ENCODE measurements at places on chromosomes 5 and 9.
A peak's percentile ranks its signal among the peaks of the same experiment; 100 is the strongest.

GRCh38 chr5:168290902-168291341, 523 bp upstream of the WWC1 start:
- H3K4me3 ChIP-seq, result peak overlapping the region; percentile 48
- no peak overlapping the region for H3K27ac ChIP-seq
- H3K27me3 ChIP-seq, result no peaks in the 10 kb centered on the region
- H3K36me3 ChIP-seq, result no peaks in the 10 kb centered on the region
- DNase-seq, result no peak

DNA sequence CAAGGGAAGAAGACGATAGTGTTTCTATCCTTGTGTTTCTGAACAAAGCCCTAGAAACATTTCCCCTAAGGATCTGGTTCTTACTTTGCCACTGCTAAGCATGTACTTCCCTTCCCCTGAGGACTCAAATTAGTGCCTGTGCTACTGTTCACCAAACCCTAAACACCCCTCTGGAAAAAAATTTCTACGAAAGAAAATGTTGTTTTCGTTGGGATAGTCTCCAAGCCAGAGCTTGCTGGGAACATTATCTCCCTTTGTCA, 294.6 kb downstream of the BNC2 start:
- no peak for DNase-seq
- no peak overlapping the region for H3K27ac ChIP-seq
- no peaks in the 10 kb centered on the region for H3K27me3 ChIP-seq
- H3K4me1 ChIP-seq, result no peaks in the 10 kb centered on the region

DNA sequence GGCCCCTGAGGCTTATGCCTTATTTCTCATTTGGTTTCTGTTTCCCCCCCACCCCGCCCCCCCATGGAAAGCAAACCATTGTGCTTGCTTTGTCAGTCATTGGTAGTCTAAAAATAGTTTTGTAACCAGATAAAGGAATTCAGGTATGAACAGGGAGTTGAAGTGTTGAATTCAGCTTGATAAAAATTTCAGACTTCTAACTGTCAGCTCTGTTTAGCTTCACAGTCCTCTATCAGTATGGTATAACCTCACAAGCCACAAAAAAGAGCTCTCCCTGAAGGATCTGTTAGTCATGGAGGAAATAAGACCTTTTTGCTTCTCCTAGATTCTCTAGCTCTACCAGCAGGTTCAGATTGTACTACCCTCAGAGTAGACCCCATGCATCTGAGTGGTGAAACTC, 378.1 kb downstream of the TMEM38B start:
- no peak overlapping the region for H3K4me3 ChIP-seq
- no peaks in the 10 kb centered on the region for H3K27me3 ChIP-seq
- no peaks in the 10 kb centered on the region for H3K36me3 ChIP-seq
- no peak for DNase-seq

DNA sequence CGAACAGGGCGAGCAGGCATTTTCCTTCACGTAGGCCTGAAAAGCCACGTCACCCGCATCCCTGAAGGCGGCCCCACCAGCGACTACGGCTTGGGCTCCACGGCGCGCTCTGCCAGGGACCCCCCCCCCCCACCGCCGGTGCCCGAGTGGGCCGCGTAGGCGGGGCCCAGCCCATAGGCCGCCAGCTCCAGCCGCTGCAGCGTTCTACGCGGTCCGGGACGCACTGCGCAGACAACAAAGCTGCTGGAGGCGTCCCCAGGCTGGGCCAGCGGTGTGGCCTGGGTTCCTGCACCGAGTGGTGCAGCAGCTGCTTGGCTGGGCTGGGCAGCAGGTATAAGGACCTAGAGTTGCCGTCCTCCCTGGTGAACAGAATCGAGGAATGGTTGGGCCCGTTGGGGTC, 18.3 kb upstream of the BTNL3 start:
- no peak overlapping the region for H3K27ac ChIP-seq
- DNase-seq, result no peak
- H3K27me3 ChIP-seq, result no peaks in the 10 kb centered on the region
- no peaks in the 10 kb centered on the region for H3K4me1 ChIP-seq
- H3K36me3 ChIP-seq, result no peaks in the 10 kb centered on the region

GRCh38 chr5:160991205-160991604, 139.2 kb upstream of the ATP10B start:
- no peak overlapping the region for H3K27ac ChIP-seq
- no peak for DNase-seq

GRCh38 chr5:172733974-172734346, 37.0 kb downstream of the DUSP1 start:
- no peaks in the 10 kb centered on the region for H3K36me3 ChIP-seq
- no peak for DNase-seq
- H3K27ac ChIP-seq, result no peak overlapping the region
- no peaks in the 10 kb centered on the region for H3K4me1 ChIP-seq
- no peaks in the 10 kb centered on the region for H3K27me3 ChIP-seq
- no peak overlapping the region for H3K4me3 ChIP-seq

GRCh38 chr5:548256-548655, 24.0 kb upstream of the SLC9A3 start:
- H3K36me3 ChIP-seq, result no peaks in the 10 kb centered on the region
- H3K27me3 ChIP-seq, result peaks cover 11% of the 10 kb centered on the region
- H3K4me1 ChIP-seq, result no peaks in the 10 kb centered on the region
- no peak overlapping the region for H3K27ac ChIP-seq
- H3K4me3 ChIP-seq, result no peak overlapping the region
- no peak for DNase-seq

DNA sequence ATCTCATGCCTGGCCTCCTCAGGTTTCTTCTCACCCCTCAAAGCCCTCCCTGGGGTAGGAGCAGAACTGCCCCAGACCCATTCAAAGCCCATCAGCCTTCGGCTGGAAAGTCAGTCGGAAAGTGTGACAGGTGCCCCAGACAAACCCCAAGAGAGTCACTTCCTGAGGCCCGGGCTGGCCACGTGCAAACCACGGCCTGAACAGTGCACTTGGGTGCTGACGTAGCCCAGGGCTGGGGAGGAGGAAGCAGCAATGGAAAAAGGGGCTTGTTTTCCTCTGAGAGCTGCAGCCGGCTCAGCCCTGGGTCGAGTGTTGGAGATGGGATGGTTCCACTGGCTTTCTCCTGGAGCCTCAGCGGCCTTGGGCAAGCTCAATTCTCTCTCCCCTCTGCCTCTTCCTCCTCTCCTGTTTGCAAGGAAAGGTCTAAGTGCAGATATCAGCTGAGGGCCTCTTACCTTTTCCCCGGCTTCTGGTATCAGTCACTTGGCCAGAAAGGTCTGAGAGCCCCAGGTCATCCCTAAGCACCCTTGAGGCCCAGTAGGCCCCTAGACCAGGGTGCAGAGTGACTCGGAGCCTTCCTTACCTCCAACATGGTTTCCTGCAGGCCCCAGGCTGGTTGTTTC, 5.9 kb upstream of the EGR1 start:
- H3K27ac ChIP-seq, result no peak overlapping the region
- no peaks in the 10 kb centered on the region for H3K27me3 ChIP-seq
- no peaks in the 10 kb centered on the region for H3K36me3 ChIP-seq
- H3K4me3 ChIP-seq, result no peak overlapping the region
- H3K4me1 ChIP-seq, result no peaks in the 10 kb centered on the region

DNA sequence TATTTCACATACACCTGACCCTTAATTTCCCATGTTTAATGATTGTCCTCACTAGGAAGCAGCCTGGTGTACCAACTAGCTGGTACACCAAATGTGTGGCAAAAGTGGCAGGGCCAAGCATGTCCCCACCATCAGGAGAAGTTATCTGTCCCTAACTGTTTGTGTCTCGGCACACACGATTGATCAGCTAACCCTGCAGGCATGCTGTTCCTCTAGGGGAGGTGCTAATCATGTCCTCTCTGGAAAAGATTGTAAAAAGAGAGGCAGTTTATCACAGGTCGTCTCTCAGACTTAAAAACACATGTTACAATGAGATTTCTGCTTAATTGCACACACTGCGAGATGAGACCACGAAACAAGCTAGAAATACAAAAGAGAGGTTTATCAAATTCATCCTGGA, 342.7 kb downstream of the DIRAS2 start:
- H3K4me1 ChIP-seq, result no peaks in the 10 kb centered on the region
- H3K4me3 ChIP-seq, result no peak overlapping the region
- DNase-seq, result no peak
- H3K36me3 ChIP-seq, result no peaks in the 10 kb centered on the region

- H3K27me3 ChIP-seq, result no peaks in the 10 kb centered on the region
- H3K4me3 ChIP-seq, result no peak overlapping the region
- H3K36me3 ChIP-seq, result no peaks in the 10 kb centered on the region
- no peak overlapping the region for H3K27ac ChIP-seq
Observed at GRCh38 chr5:74251141-74252035, 389.1 kb downstream of the ENC1 start.

DNA sequence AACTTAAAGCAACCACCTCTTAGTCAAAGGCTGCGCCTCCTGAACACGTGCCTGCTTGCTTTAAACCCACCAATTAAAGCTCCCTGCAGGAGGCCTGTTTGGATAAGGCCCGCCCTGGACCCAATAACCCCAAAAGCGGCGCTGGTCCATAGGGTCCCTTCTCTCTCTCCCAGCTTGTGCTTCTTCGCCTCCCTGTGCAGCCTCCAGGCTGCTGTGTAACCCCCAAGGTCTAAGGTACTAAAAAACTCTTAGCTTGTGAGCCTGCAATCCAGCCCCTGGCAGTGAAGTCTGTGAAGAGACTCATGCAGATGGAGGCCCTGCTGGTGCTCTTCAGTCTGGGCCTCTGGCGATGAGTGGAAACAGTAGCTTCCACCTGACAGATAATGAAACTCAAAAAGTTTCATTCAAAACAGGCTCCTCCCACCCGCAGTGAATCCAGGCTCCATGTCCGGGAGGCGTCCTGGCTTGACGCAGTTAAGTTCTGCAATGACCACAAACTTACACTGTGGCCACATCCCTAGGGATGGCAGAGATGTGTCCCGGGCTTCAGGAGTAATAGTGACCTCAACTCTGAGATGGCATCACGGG, 97.3 kb downstream of the PRRT1B start:
- peaks cover 3% of the 10 kb centered on the region for H3K4me1 ChIP-seq
- no peak overlapping the region for H3K4me3 ChIP-seq
- DNase-seq, result no peak
- H3K27me3 ChIP-seq, result no peaks in the 10 kb centered on the region
- no peak overlapping the region for H3K27ac ChIP-seq

DNA sequence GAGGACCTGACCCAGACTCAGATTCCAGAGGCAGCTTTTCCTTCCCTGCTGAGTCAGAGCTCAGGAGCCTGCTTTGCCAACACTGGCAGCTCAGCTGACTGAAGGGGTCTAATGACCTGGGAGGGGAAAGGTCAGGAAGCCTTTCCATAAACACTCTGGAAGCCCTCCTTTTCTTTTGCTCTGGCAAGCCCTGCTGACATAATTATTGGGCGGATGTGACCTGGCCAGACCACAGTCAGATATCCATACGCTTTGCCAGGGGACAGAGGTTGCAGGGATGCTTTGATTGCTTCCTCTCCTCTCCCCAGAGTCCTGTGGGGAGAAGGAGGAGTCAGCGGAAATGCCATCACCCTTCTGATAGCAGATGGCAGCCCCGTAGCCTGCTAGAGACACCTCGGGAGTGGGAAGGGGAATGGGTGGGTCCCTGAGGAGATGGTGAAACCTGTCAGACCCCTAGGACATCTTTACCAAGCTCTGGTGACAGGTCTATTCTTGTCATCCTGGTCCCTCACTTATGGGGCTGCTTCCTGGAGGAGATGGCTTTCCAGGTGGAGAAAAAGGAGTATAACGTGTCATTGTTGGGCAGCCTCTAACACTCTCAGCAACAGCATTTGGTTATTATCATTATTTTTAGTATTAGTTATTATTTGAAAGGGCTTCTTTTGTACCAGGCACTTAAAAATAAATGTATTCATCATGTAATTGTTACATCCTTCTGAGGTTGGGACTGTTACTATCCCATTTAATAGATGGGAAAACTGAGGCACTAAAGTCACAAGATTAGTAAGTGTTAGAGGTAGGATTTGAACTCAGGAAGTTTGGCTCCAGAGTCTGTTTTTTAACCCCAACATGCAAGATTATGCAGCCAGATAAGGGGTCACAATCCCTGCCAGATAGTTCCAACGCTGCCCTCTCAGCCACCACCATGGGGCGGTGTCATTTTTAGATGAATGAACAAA, 11.6 kb downstream of the COL27A1 start:
- peaks cover 5% of the 10 kb centered on the region for H3K36me3 ChIP-seq
- H3K4me3 ChIP-seq, result no peak overlapping the region
- H3K27ac ChIP-seq, result no peak overlapping the region
- no peak for DNase-seq
- H3K27me3 ChIP-seq, result no peaks in the 10 kb centered on the region

- peaks cover 10% of the 10 kb centered on the region for H3K4me1 ChIP-seq
- no peak overlapping the region for H3K27ac ChIP-seq
- H3K36me3 ChIP-seq, result no peaks in the 10 kb centered on the region
- H3K27me3 ChIP-seq, result no peaks in the 10 kb centered on the region
- DNase-seq, result no peak
Observed at GRCh38 chr5:1722877-1723276, 76.8 kb downstream of the MRPL36 start.

DNA sequence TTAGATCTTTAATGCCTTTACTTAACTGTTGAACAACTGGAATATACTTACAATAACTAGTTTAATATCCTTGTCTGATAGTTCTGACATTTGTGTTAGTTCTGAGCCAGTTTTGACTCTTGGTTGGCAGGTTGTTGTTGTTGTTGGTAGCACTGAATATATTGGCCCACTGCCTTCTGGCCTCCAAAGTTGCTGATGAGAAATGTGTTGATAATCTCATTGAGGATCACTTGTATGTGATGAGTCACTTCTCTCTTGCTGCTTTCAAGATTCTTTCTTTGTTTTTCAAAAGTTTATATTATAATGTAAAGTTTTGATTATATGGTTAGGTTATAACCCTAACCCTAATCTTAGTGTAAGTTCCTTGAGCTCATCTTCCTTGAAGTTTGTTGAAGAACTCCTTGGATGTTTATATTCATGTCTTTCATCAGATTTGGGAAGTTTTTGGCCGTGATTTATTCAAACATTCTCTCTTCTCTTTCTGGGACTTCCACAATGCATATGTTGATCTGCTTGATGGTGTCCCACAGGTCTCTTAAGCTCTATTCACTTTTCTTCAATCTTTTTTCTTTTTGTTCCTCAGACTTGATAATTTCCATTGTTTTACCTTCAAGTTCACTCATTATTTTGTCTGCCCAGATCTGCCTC, 149.7 kb downstream of the FGF18 start:
- no peak overlapping the region for H3K4me3 ChIP-seq
- no peaks in the 10 kb centered on the region for H3K27me3 ChIP-seq
- H3K4me1 ChIP-seq, result peaks cover 2% of the 10 kb centered on the region
- 0 out of 2 replicates have a peak, but pooled peaks cover 2% of the 10 kb centered on the region for H3K36me3 ChIP-seq
- no peak for DNase-seq
- no peak overlapping the region for H3K27ac ChIP-seq
